Activated CD4-positive, alpha-beta T cell treated with anti-CD3 and anti-CD28 coated beads, Interleukin-10, Interleukin-2, amounts not matched to agents 100 ng/mL and 50 ng/mL, durations not matched to agents 16 hours and 8 hours (primary cell): ENCODE measurements at places on chromosomes 7 and 10.

DNA sequence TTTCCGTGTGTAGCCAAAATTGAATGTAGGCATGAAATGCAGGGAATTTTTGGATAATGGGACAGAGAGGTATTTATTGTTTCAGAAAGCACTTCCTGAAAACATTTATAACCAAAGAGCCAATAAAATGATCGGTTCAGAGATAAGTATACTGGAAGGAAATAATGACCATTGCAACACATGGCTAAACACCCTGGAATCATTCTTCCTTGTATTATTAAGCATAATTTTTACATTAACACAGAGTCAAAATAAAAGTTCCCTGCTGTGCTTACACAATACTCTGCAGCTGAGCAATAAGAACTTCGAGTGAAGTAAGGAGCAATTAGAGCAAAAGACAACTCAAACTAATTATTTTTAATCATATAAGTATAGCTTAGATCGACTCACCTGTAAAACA, 648.3 kb downstream of the TNS3 start:
- DNase-seq, result no peak

- DNase-seq, result peak; percentile 71
Observed at GRCh38 chr10:35434533-35434932, 98.2 kb downstream of the CCNY start.

GRCh38 chr7:46079421-46079820, 158.3 kb upstream of the IGFBP3 start:
- DNase-seq, result no peak

DNA sequence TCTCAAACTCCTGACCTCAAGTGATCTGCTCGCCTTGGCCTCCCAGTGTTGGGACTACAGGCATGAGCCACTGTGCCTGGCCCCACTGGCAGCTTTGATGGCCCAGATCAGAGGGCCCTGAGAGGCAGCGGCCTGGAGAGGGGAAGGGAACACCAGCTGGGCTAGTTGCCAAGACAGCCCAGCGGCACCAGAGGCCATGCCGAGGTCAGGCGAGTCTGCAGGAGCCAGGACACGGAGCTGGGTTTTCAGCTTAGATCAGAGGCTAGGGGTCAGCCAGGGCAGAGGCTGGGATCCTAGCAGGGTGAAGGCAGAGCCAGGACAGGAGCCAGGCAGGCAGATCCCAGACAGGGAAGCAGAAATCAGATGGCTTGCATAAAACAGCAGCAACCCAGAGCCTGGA, 92.9 kb downstream of the MYL10 start:
- DNase-seq, result no peak

DNA sequence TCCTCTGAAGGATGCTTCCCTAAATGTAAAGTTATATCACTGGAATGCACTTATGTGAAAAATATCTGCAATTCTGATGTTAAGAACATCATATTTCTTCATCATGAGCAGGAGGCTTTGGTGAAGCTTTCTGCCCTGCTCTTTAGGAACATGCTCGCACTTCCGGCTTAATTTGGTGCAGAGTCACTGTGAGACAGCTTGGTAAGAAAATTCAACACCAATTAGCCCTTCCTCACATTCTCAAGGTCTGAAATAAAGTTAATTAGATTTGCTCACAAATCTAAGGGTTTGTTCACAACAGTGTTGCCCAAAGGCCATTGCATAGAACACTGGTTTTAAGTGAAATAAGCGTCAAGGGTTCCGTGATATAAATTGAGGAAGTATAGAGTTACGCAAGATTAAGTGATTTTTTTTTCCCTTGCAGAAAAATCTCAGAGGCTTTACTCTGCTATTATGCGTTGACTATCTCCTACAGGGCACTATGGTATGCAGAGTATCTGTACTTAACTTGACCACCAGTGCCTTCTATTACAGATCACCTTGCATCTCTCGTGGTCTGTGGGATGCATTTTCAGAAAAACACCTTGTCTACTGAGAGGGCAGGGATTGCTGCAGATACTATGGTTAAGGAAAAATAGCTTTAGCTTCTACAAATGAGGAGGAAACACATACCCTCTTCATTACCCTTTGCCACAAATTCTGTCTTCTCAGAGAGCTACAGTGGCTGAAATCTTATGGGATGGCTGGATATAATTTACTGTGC, 953.9 kb downstream of the TYW1 start:
- no peak for DNase-seq

- DNase-seq, result no peak
Observed at GRCh38 chr10:35690534-35690933, 48.4 kb upstream of the FZD8 start.

GRCh38 chr7:19442016-19442785, 266.6 kb downstream of the POLR1F start:
- DNase-seq, result no peak

- peak; percentile 81 for DNase-seq
Observed at GRCh38 chr7:105352018-105352612, 36.6 kb downstream of the SRPK2 start.

DNA sequence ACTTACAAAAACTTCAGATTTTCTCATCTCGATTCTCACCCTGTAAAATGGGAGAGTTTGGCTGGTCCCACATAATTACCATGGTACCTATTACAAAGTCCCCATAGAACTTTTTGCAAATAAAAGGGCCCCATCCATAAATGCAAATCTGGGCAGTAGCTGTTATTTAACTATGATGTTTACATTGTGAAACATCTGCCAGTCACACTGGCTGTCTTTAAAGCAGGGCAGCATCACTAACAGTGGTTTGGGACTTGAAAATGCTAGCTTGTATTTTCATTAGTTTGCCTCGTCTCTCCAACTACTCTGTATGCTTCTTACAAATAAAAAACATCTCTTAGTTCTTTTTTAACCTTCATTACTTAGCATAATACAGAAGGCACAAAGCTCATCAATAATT, 240.7 kb downstream of the FZD1 start:
- no peak for DNase-seq

GRCh38 chr7:21966271-21966670, 20.6 kb upstream of the CDCA7L start:
- no peak for DNase-seq

- no peak for DNase-seq
Observed at GRCh38 chr10:63765126-63765525, 243.9 kb downstream of the REEP3 start.

- DNase-seq, result no peak
Observed at GRCh38 chr7:140679186-140679585, 6.4 kb downstream of the ADCK2 start.
